T-cell (primary cell): ENCODE measurements at places on chromosomes 2 and 18. TPM values are rescaled to one million over a fixed set of nuclear protein-coding genes. Genes with fewer than 3 reads are reported as not detected.

GRCh38 chr2:150358468-150358807, 129.0 kb downstream of the RND3 start:
- no peaks in the 10 kb centered on the region for H3K4me1 ChIP-seq
- no peak overlapping the region for H3K4me3 ChIP-seq
- no peak overlapping the region for H3K27ac ChIP-seq
- no peak for DNase-seq
- no peaks in the 10 kb centered on the region for H3K36me3 ChIP-seq

DNA sequence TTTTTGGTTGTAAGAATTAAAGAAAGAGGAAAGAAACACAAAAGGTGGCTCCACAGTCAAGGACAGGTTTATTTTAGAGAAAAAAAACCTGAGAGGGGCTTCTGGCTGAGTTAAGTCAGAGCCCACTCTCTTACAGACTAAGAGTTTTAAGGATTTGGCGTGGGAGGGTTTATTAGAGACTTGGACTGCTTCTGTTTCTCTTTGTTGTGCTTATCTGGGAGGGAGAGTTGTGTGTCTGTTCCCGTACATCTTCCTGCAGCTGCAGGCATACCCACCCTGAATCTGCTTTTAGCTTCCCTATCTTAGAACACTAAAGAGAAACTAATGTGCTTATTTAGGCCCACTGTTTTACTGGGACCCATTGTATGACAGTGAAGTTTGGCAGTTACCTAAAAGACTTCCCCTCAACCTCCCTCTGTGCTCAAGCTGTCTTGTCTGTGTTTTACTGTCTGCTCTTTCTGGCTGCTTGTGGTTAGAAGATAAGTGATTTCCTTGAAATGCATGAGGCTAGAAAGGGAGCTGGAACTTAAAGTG, 2.7 kb downstream of the RSAD2 start:
- H3K4me1 ChIP-seq, result peaks cover 44% of the 10 kb centered on the region
- H3K27ac ChIP-seq, result peak overlapping the region; percentile 15
- H3K4me3 ChIP-seq, result no peak overlapping the region
- no peaks in the 10 kb centered on the region for H3K36me3 ChIP-seq

- H3K27ac ChIP-seq, result no peak overlapping the region
- no peaks in the 10 kb centered on the region for H3K27me3 ChIP-seq
- H3K4me3 ChIP-seq, result no peak overlapping the region
- H3K36me3 ChIP-seq, result no peaks in the 10 kb centered on the region
Measured at GRCh38 chr2:29977284-29977683, 55.9 kb upstream of the ALK start.

DNA sequence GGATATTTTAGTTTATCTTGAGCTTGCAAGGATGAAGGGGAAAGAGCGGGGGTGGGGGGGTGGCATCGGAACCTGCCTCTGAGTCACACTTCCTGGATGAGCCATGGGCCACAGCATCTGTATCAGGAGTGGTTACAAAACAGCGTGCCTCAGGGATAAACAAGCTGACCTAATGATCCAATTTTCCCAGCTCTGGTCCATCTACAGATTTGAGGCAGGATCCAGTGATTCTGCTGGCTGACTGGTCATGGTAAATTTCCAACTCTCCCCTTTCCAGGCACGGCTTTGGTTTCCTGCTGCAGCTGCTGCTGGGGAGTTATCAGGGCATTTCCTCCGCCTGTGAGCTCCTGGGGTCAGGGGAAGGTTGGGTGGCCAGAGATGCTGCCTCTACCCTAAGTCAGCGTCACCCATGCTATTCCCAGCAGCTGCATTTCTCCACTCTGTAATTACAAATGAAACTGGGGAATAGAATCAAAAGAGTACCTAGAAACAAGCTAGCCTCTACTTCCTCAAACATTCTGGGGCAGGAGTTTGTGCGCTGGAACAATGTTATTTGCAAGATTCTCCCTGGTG, 4.7 kb upstream of the HPCAL1 start:
- no peak overlapping the region for H3K4me3 ChIP-seq
- H3K4me1 ChIP-seq, result peaks cover 18% of the 10 kb centered on the region
- H3K36me3 ChIP-seq, result no peaks in the 10 kb centered on the region
- DNase-seq, result no peak

- no peak overlapping the region for H3K4me3 ChIP-seq
- H3K4me1 ChIP-seq, result peaks cover 38% of the 10 kb centered on the region
- H3K27ac ChIP-seq, result no peak overlapping the region
- DNase-seq, result no peak
Measured at GRCh38 chr2:239227661-239228371, 173.0 kb downstream of the HDAC4 start.

DNA sequence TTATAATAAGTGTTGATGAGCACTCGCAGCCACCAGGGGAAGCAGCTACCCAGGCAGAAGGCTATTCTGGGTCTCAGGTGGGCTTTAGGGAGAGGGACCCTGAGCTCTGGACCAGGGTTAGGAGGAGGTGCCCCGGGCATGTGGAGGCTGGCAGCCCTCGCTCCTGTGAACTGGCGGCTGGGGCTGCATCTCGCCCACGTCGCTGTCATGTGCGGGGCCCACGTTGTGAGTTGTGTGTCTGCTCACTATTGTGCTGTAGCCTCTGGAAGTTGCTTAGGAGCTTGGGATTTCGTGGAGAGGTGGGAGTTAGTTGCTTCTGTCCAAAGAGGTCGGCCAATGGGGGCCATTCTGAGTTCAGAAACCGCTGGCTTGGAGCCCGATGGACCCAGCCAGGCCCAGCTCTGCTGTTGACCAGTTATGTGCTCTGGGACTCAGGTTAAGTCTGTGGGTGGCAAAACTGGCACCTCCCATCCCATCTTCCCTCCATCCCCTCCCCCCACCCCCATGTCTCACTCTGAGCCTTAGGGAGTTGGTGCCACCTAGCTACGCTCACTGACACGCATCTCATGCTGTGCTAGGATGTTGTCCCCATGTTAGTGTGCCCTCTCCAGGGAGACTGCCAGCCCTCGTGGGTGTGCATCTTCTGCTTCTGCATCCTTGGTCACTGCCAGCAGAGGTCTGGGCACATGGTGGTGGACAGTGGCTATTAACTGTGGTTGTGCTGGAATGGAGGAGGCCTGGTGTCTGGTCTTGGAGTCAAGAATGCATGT, 18.5 kb downstream of the RRM2 start:
- H3K4me3 ChIP-seq, result no peak overlapping the region
- H3K36me3 ChIP-seq, result no peaks in the 10 kb centered on the region
- H3K4me1 ChIP-seq, result peaks cover 22% of the 10 kb centered on the region

DNA sequence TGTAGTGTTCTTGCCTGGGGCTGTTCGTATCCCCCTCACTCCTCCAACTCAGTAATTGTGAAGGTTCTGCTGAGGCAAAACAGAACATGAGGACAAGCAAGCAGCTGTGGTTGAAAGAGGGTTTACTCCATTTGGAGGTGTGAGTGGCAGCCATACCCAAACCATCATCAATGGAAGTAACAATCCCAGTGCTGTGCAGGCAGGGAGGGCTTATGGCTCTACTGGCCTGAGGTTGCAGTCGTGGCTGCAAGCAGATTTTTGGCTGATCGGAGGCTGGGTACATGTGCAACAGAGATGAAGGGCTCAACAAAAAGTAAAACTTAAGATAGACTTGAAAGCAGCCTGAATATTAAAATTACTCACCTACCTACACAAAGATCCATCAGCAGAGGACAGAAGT, 13.2 kb downstream of the SRSF7 start:
- H3K4me1 ChIP-seq, result peaks cover 9% of the 10 kb centered on the region
- no peaks in the 10 kb centered on the region for H3K27me3 ChIP-seq
- no peak overlapping the region for H3K27ac ChIP-seq
- H3K4me3 ChIP-seq, result no peak overlapping the region

DNA sequence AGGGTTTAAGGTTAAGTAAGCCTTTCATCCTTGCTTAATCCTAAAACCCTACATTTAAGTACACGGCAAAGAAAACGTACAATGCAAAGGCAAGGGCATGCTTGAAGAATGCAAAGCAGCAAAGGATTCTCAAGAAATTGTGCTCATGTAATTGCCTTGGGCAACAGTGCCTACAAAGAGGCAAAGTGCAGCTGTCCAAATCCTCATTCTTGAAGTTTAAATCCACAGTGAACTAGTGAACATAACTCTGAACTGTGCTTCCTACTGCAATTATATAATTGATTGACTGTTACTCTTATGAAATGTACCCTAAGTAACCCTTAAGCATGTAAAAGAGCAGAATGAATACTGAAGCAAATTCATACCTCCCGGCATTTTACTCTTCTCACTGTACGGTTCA, 85.4 kb downstream of the MAP3K20 start:
- H3K27me3 ChIP-seq, result no peaks in the 10 kb centered on the region
- DNase-seq, result no peak
- H3K27ac ChIP-seq, result no peak overlapping the region
- no peaks in the 10 kb centered on the region for H3K4me1 ChIP-seq

DNA sequence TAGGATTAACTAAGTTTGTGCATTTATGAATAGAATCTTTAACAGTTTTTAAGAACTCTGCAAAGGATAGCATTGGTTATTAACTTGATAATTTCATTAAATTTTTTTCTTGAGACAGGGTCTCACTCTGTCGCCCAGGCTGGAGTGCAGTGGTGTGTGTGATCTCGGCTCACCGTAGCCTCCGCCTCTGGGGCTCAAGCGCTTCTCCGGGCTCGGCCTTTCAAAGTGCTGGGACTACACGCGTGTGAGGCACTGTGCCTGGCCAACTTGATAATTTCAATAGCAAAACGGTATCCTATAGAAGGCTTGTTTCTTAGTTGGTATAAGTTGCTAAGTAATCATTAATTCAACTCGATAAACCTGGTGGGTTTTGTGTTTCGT, 38.0 kb downstream of the ADNP2 start:
- H3K27me3 ChIP-seq, result no peaks in the 10 kb centered on the region
- peak overlapping the region; percentile 76 for H3K4me3 ChIP-seq
- no peaks in the 10 kb centered on the region for H3K36me3 ChIP-seq
- no peaks in the 10 kb centered on the region for H3K4me1 ChIP-seq
- DNase-seq, result no peak
- no peak overlapping the region for H3K27ac ChIP-seq

DNA sequence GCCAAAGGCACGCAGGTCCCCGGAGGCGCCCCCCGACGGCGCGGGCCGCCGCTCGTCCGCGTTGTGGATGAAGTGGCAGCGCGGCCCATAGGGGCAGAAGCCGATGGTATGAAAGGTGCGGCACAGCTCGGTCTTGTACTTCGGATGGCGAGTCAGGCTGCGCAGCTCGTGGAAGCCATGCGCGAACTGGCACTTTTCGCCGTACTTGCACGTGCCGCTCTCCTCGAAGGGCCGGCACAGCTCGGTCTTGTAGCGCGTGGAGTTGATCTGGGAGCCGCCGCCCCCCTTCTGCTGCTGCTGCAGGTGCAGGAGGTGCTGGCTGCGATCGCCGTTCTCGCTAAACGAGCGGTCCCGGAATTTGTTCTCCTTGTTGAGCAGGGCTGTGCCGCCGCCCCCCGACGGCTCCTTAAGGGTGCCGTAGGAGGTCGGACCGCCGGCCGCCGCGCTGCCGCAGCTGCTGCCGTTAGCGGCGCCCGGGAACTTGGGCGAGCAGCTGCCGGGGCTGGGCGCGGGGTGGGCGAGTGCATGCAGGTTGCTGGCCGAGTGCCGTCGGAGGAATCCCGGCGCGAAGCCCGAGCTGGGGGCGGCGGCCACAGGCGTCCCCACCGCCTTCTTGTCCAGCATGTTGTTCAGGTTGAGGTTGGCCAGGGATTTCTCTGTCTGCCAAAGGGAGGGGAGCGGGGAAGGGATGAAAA, 1.2 kb downstream of the ZFP36L2 start:
- H3K36me3 ChIP-seq, result peaks cover 44% of the 10 kb centered on the region
- H3K4me1 ChIP-seq, result peaks cover 40% of the 10 kb centered on the region
- H3K27me3 ChIP-seq, result no peaks in the 10 kb centered on the region
- peak overlapping the region; percentile 86 for H3K4me3 ChIP-seq

Gene NYAP2
- not detected for total RNA-seq

Gene SPATA3
- total RNA-seq, result not detected

Gene OSR1
- not detected for total RNA-seq
